Stimulated activated CD8-positive, alpha-beta memory T cell treated with anti-CD3 and anti-CD28 coated beads, Interleukin-4, amount 100 ng/mL, for 1 hour (primary cell): ENCODE measurements at places on chromosomes 16 and 17.

DNA sequence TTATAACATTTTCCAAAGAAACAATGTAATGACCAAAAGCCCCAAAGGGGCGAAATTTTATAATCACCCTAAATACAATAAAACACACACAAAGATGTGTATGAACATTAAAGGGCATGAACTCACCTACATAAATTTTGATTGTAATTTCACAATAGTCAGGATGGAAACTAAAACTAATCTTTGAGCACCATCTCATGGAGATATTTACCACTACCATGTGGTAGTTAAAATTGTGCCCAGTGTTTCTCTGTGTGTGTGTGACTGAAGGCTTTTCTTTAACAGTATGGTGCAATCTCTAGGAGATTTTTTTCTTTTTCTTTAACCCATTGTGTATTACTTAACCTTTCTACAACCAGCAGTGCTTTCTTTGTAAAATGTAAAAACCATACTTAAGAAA is 19.7 kb upstream of the MEIOC start:
- DNase-seq: no peak

DNA sequence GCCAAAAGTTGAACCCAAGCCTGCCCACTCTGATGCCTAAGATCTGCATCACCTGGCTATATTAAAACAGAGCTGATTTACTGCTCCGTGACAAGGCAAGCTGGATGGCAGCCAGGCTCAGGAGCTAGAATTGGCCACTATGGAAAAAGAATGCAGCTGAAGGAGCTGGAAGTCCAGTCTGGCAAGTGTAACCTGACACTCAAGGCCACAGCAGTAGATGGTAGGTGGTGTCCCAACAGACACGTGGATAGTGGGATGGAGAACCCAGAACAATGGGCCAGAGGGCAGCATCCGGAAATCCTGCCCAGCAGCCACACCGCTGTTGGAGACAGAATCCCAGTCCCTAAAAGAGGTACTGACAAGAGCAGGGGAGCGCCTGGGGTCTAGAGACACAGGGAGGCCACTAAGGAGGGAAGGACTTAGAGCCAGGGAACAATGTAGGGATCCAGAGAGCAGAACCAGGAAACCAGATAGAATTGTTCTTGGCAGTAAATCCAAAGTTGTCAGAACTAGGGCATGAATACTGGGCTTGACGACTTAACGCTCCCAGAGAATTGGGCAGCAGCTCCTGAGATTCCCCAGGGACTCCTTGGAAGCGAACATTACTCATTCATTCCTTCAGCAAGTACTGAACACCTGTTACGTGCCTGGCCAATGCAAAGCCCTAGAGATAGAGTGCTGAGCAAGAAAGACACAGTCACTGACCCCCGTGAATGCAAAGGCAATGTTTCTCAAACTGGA is 85.7 kb downstream of the CDYL2 start:
- DNase-seq: no peak

DNA sequence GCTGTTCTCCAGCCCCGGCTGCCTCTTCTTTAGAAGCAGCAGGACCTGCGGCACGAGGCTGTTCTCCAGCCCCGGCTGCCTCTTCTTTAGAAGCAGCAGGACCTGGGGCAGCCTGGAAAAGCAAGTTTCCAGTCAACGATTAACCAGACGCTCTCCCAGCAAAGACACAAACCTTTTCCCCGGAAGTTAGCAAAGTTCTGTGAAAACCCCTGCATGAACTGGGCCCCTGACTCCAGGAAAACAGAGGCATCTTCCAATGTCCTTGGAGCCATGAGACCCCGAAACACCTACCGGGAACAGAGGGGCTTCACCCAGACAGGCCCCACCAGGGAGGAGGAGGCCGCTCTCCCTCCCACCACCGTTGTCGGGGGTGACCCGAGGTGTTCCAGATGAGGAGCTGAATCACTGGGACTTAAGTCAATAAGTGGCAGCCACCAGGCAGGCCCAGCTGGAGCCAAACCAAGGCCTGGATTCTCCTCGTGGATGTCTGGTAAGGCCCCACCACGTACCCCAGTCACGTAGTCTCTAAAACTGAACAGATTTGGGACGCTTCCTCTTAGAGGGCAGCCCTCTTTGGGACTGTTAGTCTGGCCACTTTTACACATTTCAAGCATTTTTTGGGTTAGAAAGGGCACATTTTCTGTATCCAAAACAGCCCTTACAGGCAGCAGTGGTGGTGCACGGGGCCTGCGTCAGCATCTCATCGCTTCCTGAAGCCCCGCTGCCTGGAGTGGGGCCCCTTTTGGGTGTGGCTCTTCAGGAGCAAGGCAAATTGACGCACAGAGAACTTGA is at the start of gene RPH3AL:
Gene RPH3AL, minus strand, starts transcription at position 387 of the 792 bp plus-strand sequence. CDS start 25,264 bp downstream, outside the sequence.
- no peak for DNase-seq

DNA sequence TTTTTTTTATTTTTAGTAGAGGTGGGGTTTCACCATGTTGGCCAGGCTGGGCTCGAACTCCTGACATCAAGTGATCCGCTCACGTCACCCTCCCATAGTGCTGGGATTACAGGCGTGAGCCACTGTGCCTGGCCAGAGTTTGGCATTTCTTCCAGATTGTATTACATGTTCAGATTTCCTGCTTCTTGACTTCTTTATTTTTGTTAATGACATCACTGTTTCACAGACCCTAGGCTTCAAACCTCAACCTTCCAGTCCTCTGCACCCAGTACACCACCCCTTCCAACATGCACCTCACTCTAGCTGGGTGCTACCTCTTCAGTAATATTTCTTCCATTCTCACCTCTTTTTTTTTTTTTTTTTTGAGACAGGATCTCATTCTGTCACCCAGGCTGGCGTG is 53.6 kb upstream of the ZFHX3 start:
- no peak for DNase-seq

- no peak for DNase-seq
Observed at GRCh38 chr17:76537578-76538280, at the start of gene CYGB. Gene CYGB (minus strand): TSS chr17:76537709. CDS start chr17:76537542, 167 bp downstream.

DNA sequence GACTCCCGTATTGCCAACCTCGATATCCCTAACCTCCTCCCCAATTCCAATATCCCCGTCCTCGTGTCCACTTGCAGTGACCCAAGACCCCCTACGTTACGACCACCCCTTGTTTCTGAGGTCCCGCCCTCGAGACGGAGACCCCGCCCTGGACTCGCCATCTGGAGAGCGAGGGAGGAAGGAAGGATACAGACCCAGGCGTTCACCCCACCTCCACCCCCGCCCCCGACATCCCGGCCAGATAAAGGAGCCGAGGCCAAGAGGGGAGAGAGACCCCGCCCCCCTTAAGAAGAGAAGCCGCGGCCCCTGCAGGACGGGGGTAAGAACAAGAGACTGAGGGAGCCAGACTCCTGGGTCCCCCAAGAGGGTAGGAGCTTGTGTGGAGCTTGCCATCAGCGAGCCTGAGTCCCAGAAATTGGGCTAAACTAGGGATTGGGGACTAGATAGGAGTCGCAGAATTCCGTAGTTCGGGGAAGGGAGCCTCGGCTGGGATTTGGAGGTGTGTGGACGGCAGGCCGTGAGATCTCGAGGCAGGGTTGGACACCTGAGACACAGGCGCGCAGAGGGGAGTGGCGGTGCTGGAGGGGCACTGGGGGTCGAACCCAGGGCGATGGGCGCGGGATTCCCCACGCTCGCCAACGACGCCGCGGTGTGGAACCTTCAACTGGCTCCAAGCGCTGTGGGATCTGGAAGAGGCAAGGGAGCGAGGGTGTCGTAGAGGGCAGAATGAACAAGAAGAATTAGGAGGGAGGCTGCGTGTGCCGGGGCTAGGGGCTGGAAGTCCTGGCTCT is at the start of gene BCL6B:
Gene BCL6B, plus strand, starts transcription at position 270 of the 791 bp plus-strand sequence. CDS start 622 bp downstream, outside the sequence.
- no peak for DNase-seq

DNA sequence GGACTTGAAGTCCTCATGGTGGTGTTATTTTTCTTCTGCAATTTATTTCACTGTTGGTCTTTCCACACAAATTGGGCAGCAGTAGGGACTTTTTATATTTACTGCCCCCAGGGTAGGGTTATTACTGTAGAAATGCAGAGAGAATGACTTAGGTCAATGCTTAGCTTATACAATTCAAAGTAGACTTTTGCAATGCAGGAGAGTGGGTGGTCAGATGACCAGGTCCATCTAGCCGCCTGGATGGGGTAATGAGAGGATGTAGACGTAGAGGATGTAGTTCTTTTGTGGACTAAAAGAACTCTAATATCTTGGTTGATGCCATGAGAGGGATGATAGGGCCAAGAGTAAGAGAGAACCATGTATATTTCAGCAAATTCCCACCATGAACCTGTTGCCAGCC is 2.7 kb upstream of the KRTAP17-1 start:
- no peak for DNase-seq

DNA sequence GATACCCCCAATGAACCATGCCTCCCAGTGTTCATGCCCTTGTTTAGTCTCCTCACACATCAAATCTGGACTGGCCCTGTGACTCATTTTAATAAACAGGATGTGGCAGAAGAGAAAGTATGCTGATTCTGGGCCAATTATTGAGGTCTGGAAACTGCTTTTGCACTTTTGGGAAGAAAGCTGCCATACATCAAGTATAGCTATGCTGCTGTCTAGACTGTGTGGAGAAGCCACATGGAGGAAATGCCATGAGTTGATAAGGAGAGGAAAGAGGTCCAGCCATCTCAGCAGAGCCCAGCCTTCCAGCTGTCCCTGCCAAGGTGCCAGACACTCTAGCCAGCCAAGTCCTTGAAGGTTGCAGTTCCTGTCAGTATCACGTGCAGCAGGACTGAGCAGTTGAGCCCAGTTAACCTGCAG is 16.7 kb downstream of the RPRML start:
- DNase-seq: no peak

DNA sequence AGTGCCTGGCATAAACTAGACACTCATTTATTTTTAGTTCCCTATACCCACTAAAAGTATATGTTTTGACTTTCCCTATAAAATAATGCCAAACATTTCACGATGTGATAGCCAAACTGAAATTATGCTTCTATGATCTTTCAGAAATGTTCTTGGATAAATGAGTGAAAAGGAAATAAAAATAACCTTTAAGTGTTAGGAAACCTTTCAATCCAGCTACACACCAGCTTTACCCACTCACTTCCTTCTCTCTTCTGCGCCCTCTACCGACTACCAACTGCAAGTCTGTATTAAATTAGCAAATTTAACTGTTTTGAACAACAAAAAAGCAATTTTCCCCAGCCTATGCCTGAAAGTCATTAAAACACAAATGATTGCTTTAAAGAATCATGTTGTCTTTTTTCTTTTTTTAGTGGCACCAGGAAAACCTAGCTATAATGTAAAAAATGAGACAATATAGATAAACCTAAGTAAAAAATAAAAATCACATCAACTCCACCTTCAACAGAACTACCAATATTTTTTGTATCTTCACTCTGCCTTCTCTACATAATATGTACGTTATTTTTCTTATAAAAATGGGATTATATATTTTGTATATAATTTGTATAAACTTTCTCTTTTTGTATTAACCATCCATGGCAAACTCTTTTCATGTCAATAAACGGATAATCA is 13.2 kb upstream of the TMEM100 start:
- DNase-seq: no peak

- no peak for DNase-seq
Observed at GRCh38 chr16:77359065-77359502, 75.8 kb downstream of the ADAMTS18 start.

- no peak for DNase-seq
Observed at GRCh38 chr17:78979780-78980623, at the start of gene LGALS3BP. Gene LGALS3BP (minus strand): TSS chr17:78979923. CDS start chr17:78977191, 2,732 bp downstream.

DNA sequence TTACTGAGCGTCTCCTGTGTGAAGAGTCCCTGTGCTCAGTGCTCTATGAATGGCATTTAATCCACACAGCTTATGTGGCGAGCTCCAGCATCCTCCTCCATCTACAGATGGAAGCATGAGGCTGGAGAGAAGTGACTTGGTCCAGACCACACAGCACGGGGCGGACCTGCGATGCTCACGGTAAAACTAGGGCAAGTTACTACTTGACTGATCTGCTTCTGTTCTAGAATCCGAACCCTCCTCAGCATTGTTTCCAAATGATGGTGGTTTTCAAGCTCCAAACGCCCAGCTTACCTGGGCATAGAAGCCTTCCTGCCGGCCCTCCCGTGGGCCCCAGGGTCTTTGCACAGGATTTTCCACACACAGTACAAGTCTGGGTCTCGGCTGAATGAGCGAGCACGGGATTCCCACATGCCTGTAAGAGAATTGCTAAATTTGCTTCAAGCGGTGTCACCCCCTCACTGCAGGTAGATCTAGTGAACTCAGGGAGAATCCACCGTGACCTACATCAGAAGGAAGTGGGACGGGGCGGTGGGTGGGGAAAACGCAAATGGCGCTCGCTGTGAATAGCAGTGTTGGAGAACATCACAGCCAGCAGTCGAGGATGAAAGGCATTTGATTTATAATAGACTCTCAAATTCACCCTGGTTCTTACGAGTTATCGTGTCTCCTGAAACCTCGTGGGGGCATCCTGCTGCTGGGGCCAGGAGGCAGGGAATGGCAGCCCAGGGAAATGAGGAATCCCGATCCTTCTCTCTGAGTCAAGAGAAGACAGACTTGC is 101.1 kb downstream of the CMIP start:
- no peak for DNase-seq

GRCh38 chr17:19702217-19702641 is 14.2 kb downstream of the SLC47A2 start:
- no peak for DNase-seq

DNA sequence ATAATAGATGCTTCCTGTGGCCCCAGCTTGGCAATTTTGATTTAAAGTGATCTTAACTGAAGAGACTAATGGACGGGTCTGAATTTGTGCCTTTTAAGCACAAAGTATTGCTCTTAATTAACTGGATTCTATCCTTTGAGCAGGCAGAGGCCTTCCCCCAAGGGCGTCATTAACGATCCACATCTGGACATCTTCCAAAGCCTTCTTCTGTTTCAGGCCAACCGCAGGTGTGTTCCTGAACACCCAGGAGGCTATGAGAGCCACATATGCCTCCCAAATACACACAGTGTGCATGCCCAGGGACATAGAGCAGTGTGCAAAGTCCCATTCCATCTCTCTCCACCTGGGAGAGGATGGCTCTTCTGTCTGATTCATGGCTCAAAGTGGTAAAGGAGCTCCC is 42.3 kb downstream of the MAPT start:
- DNase-seq: no peak

DNA sequence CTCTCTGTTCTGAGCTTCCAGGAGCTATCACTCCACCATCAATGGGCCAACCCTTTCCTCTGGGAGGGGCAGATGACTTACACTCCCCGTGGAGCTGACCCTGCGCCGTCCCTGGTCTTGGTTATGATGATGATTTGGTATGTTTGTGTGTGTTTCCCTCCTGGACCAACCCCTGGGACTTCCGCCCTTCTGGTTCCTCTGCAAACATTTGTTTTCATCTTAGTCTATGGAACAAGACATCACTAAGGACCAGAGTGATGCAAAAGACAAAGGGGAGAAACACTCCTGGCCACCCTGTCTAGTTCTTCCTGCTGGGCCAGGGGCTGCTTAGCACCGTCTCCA is 13.7 kb downstream of the CBX4 start:
- DNase-seq: no peak

DNA sequence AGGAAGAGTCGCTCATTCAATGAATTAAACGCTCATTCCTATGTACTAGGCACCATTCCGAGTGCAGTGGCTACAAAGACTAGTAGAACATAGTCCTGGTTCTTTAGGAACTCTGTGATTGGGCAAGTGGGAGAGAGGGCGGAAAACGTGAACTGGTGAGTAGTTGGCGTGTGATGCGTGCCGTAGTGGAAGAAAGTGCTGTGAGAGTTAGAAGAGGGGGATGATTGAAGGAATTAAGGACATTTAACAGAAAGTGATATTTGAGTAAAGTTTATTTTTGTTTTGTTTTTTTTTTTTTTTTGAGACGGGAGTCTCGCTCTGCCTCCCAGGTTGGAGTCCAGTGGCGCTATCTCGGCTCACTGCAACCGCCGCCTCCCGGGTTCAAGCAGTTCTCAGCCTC is 7.9 kb upstream of the SLFN14 start:
- DNase-seq: no peak
